Type B pancreatic cell (in vitro differentiated cells): ENCODE measurements at places on chromosomes 11 and 22. TPM values are rescaled to one million over a fixed set of nuclear protein-coding genes. Genes with fewer than 3 reads are reported as not detected.

Gene FXYD6
- total RNA-seq = 22.9 and 66.6 TPM in 2 replicates

Gene DEUP1
- 0.24 and 0.40 TPM in 2 replicates for total RNA-seq

Gene SEC14L6
- 0.98 and 1.5 TPM in 2 replicates for total RNA-seq

Gene NOX4
- 3.4 and 3.7 TPM in 2 replicates for total RNA-seq

Gene BARX2
- total RNA-seq = 62.1 and 186 TPM in 2 replicates

Gene SLC16A8
- total RNA-seq = not detected in 2 replicates

Gene IGLL5
- not detected in 2 replicates for total RNA-seq

Gene CHADL
- total RNA-seq = 1.1 and 1.4 TPM in 2 replicates
